Stimulated activated CD8-positive, alpha-beta memory T cell treated with anti-CD3 and anti-CD28 coated beads, Interleukin-7, amount 100 ng/mL, for 24 hours (primary cell): ENCODE measurements at places on chromosomes 7 and 10.

DNA sequence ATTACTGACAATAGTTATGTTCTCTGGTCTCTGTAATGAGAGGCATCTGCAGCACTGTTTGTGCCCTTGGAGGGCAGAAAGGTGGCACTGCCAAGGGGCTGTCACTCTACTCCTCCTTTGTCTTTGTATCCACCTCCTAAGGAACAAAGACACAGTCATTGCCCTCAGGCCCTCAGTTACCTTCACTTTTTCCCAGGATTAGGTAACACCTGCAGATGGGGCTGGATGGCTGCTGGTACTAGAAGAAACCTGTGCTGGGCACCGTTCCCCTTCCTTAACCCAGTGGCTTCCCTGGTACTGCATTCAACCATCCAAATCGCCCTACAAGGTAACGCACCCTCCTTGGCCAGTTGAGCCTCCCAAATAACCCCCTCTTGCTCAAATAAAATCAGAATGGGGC, 246.9 kb upstream of the NEBL start:
- no peak for DNase-seq

DNA sequence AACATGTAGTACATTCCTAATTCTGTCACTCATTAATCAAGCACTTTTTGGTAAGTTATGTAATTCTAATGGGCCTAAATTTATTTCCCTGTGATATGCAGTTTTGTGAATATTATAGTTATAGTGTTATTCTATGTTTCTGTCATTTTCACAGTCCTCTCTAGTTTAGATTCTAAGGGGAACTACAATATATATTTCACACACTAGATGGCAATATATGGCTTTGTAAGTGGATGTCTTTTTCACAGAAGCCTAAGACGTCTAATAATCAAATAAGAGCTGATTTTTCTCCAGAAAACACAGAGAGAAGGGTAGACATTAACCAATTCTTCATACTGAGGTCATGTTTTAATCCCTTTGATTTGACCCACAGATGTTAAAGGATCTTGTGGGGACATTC, 18.0 kb downstream of the RNLS start:
- no peak for DNase-seq

DNA sequence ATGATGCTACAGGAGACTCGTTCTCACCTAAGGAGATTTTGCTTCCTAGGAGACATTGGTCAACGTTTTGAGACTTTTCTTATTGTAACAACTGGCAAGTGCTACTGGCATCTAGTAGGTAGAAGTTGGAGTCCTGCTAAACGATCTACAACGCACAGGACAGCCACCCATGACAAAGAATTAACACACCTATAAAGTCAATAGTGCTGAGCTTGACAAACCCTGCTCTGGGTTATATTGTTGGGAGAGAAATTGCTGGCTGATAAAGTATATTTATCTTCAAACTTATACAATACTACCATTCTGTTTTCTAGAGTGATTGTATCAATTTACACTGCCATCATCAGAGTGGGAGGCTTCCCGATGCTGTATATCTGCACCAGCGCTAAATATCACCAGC, 57.8 kb downstream of the SAMD9 start:
- DNase-seq, result no peak

DNA sequence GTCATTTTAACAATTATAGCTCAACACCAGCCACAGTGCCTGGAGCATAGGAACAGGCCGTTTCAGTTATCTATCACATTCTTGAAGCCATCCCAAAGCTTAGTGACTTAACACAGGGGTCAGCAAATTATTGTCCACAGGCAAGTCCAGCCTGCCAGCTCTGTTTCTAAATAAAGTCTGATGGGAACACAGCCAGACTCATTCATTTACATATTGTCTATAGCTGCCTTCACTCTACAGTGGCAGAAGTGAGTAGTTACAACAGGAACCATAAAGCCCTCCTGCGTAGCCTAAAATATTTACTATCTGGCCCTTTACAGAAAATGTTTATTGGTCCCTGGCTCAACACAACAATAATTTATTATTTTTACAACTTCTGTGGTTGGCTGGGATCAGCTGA, 407.5 kb upstream of the AUTS2 start:
- no peak for DNase-seq
